ENCODE measurements at places on chromosomes 3 and 15. TPM values are rescaled to one million over a fixed set of nuclear protein-coding genes. Genes with fewer than 3 reads are reported as not detected.

Gene FBXO40
- not detected for total RNA-seq

Gene GOLGA8T
- total RNA-seq: not detected

Gene BOC
- 4.9 TPM for total RNA-seq

Gene B3GNT5
- 1.9 TPM for total RNA-seq

Gene GASK1A
- total RNA-seq: 0.22 TPM

Gene GP9
- total RNA-seq: not detected

Gene IFT80
- total RNA-seq: 34.6 TPM

Gene TICRR
- total RNA-seq: 0.44 TPM

Gene TPRG1
- 2.6 TPM for total RNA-seq

Gene MAP3K13
- 10.1 TPM for total RNA-seq

Gene CASR
- total RNA-seq: not detected

Gene RTP3
- not detected for total RNA-seq

Gene CIB2
- total RNA-seq: 2.4 TPM

Gene KBTBD8
- total RNA-seq: 16.2 TPM

Gene SHC4
- total RNA-seq: 4.0 TPM

Gene CELF6
- total RNA-seq: under 0.01 TPM

Gene GLDN
- 0.29 TPM for total RNA-seq
